Panc1 (cell line): ENCODE measurements at places on chromosomes 2 and 18. TPM values are rescaled to one million over a fixed set of nuclear protein-coding genes. Genes with fewer than 3 reads are reported as not detected.

GRCh38 chr2:69804416-69804815, 25.0 kb upstream of the GMCL1 start:
- no peak for DNase-seq

GRCh38 chr18:37395631-37396030, 170.0 kb downstream of the CELF4 start:
- DNase-seq = no peak

GRCh38 chr2:236853585-236854051, 232.1 kb upstream of the COPS8 start:
- DNase-seq = no peak

- no peak for DNase-seq
These were observed 236.8 kb upstream of the ATP5MC3 start for GRCh38 chr2:175418224-175418835.

DNA sequence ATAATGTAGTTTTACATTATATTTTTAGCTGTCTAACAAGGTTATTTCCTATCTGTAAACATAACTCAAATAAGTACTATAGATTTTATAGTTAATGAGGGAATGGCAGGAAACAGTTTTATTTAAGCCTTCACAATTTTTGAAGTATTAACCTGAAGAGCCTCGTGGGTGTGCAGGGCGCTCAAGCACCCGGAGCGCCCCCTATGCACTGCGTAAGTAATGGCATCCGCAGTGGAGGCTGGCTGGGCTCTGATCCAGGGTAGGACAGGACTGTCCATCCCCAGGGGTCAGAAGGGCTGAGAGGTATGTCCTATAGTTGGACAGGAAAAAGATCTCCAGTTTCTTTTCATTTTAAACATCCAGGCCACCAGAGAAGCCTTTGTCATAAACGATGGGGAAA, 8.2 kb upstream of the GBX2 start:
- DNase-seq = no peak

GRCh38 chr18:154151-154550, 4.2 kb upstream of the USP14 start:
- no peak for DNase-seq

DNA sequence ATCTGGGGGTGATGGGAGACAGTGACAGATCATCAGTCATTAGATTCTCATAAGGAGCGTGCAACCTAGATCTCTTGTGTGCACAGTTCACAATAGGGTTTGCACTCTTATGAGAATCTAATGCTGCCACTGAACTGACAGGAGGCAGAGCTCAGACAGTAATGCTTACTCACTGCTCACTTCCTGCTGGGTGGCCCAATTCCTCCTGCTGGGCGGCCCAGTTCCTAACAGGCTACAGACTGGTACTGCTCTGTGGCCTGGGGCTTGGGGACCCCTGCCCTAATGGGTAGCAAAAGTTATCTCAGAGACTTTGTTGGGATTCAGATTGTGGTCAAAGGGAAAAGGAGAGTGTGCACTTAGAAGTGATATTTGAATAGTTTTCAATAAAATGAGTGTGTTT, 840.1 kb upstream of the ID2 start:
- no peak for DNase-seq

Gene ZNF521
- total RNA-seq = 0.15 TPM

Gene CRYBA2
- total RNA-seq = not detected
